ENCODE measurements at places on chromosomes 11 and 22.

- no peak for DNase-seq
Measured at GRCh38 chr11:70900540-70900939, 351.8 kb downstream of the SHANK2 start.

DNA sequence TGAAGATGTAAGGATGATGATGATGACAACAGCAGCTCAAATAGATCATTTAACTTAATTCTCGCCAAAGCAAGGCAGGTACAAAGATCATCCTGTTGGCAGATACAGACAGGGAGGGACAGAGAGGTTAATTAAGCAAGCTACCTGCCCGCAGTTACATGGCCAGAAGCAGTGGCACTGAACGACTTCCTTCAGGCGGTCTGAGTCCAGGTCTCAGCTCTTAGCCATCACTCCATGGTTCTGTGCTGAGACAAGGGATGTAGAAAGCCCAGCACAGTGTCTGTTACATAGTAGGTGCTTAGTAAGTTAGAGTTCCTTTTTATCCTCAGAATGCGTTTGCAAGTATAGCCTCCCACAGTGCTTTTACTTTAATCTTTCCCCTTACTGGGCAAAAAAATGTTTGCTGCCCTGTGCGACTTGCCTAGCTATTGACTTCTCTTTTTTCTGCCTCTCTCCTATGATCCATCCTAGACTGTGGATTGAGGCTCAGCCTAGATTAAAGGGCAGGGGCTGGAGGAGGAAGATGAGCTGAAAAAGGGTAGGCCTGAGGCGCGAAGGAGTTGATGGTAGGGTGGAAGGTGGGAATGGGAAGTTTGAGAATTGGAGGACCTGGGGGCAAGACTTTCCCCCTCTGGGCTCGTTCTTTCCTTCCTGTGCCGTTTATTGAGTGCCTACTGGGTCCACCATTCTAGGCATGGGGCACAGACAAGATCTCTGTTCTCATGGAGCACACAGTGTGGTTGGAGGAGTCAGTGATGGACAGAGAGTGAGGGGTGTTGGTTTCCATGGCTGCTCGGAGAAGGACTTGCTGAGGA is 108.2 kb upstream of the OR4B1 start:
- DNase-seq: no peak

DNA sequence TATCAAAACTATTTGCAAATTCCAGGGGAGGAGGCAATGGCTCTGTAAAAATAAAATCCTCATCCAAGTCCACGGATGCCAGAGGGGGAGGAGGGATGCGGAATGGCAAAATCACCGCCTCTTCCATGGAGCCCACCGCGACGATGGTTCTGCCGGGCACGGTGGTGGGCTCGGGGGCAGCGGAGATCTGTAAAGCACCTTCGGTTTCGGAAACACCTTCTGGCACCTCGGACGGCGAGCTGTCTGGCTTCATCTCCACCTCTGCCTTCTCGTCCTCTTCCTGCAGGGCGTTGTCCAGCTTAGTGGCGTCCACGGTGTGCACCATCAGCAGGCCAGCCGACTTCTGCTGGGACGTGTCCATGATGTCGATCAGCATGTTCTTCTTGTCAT is 87.7 kb downstream of the CTTN start:
- DNase-seq: no peak

GRCh38 chr11:2420502-2421225 is 20.1 kb downstream of the TSSC4 start:
- DNase-seq: no peak

GRCh38 chr11:67496113-67496512 is 9.1 kb downstream of the PITPNM1 start:
- no peak for DNase-seq

- peak; percentile 59 for DNase-seq
Measured at GRCh38 chr22:19974268-19974861, 32.7 kb upstream of the TXNRD2 start.

GRCh38 chr11:126748100-126748791 is 252.3 kb downstream of the KIRREL3 start:
- DNase-seq: no peak

GRCh38 chr11:133362916-133363315 is 169.4 kb downstream of the OPCML start:
- no peak for DNase-seq

GRCh38 chr11:11735586-11735985 is 106.2 kb upstream of the USP47 start:
- DNase-seq: no peak

DNA sequence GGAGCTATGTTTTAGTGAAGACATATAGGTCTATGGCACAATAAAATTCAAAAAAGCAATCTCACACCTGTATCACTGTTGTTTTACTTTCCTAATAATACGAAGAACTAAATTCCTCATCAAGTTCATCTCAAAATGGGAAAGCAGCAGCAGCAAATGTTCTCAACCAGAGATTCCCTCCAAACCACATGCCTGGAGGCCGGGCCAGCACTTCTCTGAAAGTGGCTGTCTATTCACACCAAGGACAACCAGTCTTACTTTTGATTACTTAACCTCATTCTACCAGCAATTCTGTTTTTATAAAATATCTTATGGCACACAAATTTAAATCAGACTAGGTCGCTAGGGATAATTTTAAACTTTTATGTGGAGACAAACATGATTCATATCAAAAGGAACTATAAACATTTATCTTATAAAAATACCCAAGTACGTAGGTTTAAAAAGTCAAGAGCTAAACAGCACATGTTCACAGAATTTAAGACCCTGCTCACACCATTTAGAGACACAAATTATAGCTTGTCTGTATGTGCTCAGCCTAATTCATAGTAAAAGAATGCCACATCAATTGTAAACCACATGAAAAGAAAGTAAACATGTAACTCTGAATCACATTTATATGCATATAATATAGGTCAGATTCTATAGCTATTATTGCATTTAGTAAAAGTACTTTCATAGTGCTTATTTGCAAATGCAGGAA is 46.1 kb downstream of the RRAS2 start:
- DNase-seq: no peak

DNA sequence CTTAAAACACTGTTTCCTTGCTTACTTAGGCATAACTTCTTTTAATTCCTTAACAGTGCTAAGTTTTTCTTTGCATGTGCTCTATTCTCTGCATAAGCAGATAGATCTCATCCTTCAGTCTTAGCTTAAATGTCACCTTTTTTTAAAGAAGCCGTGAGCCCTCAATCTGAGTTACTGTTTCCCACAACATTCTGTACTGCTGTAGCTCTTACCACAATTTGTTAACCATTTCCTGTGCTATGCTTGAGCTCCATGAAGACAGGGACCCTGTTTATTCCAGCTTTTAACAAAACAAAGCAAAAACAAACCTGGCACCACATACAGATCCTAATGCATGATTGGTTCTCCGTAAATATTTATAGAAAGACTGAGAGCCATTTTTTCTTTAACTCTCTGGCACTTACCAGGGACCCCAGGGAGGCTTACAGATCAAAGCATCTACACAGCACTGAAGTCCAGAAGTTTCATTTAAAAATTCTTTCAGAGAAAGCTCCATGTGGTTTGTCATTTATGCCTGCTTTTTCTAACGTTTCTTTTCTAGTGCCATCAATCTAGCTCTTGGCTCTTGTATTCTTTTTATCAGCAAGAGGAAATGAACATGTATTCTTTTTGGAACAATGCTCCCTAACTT is 74.9 kb downstream of the DYNC2H1 start:
- no peak for DNase-seq

GRCh38 chr22:46119093-46119728 is 31.1 kb upstream of the PPARA start:
- no peak for DNase-seq

DNA sequence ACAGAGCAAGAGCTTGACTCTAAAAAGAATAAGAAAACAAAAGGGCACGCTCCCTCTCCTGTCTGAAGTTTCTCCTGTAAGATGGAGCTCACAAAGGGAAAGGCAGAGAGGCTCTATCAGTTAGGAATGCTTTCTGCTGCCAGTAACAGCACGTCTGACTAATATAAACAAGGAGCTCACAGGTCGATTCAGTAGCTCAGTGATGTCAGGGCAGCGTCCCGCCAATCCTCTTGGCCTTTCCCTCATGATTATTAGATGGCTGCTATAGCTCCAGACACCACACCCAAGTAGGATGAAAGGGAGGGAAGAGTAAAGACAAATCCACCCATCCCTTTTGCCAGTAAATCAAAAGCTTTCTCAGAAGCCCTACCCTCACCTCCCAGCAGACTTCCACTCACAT is 51.3 kb upstream of the HMGXB4 start:
- DNase-seq: no peak

- DNase-seq: no peak
Measured at GRCh38 chr11:130825561-130825960, 90.7 kb downstream of the SNX19 start.

DNA sequence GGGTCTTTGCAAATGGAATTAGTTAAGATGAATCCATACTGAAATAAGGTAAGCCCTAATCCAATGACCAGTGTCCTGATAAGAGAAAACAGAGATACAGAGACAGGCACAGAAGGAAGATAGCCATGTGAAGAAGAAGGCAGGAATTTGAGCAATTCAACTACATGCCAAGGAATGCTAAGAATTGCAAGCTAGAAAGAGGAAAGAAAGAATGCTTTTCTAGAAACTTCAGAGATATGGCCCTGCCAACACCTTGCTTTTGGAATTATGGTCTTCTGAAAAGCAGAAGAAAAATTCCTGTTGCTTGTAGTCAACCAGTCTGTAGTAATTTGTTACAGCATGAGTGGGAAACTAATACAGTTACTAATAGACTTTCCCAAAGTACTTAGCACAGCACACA is 111.3 kb downstream of the SLC17A6 start:
- DNase-seq: no peak

GRCh38 chr11:2847561-2847960 is 38.0 kb downstream of the CDKN1C start:
- no peak for DNase-seq

DNA sequence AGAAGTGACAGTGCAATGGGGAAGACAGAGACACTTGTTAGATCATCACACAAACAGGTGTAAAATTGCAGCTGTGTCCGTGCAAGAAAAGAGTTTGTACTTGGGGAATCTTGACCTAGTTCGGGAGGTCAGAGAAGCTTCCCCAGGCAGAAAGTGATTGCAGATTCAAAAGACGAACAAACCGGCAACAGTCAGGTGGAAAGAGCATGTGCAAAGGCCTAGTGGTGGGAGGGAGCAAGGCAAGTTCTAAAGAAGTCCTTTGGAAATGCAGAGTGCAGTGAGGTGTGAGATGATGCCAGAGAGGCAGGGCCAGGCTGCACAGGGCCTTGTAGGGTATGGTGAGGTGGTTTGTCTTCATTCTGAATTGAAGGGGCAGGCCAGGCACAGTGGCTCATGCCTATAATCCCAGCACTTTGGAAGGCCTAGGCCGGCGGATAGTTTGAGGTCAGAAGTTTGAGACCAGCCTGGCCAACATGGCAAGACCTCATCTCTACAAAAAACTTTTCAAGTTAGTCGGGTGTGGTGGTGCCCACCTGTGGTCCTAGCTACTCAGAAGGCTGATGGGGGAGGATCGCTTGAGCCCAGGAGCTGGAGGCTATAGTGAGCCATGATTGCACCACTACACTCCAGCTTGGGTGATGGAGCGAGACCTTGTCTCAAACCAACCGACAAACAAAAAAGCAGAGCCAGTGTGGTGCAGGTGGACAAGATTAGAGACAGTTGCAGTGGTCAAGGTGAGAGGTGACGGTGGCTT is 1.9 kb upstream of the ESS2 start:
- no peak for DNase-seq

GRCh38 chr11:58769308-58769707 is 37.6 kb upstream of the GLYAT start:
- DNase-seq: no peak

DNA sequence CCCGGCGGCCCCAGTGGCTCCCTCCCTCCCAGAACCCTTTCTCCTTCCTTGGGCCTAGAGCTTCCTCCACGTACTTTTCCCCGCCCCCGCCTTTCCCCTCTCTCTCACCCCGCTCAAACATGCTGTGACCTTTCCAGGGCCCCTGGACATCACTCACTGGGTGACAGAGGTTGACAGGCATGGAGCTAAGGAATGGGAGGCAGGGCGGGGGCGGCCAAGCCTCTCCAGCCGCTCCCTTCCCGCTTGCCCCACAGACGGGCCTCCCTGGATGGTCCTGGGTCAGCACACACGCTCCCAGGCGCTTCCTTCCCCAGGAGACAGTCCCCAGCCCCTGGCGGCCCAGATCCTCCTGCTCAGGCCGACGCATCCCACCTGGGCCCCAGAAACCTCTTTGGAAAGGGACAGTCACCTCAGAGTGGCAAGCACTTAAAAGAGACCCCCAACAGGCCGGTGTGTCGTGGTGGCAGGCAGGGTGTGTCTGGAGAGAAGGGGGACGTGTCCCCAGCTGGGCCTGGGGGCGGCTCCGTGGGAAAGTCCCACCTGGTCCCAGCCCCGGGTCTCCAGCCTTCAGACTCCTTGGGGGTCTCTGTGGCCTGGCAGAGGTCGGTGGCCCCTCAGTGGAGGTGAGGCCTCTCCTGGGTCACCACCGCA is 8.8 kb downstream of the H19 start:
- no peak for DNase-seq

DNA sequence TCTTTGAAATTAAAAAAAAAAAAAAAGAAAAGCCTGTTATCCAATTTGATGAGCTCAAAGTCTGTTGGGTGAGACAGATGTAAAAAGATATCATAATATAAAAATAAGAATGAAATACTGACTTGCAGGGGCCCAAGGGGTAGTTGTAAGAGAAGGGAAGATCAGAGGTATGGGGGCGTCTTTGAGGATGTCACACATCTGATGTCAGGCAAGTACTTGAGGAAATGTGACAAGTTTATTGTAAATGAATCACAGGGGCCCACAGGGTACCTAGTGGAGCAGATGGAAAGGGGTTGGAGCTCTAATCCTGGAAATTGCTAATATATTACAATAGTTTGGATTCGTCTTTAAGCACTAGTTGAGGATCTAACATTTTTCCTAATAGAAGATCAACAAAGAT is 131.6 kb downstream of the MAML2 start:
- no peak for DNase-seq

DNA sequence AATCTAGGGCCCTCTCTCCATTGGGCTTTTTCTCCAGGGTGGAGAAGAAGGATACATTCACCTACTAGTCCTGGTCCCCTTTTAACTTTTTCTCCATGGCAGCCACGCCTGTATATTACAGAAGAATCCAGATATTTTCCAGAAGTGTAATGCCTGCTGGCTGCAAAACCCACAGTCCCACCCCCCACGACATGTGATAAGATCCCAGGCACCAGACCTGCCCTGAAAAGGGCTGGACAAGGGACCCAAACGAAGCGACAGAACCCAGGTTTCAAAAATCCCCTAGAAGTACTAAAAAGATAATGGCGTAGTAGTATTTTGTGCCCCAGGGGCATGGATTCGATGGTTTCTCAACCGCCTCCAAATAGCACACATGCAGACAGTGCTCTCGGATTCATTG is 2.8 kb downstream of the WT1 start:
- DNase-seq: no peak
